Right renal pelvis (tissue), 4 donors: ENCODE measurements at places on chromosomes 11 and 22. TPM values are rescaled to one million over a fixed set of nuclear protein-coding genes. Genes with fewer than 3 reads are reported as not detected.

The MS4A4E gene
- 0.64 TPM for polyA plus RNA-seq

The KDELR3 gene
- polyA plus RNA-seq: 15.2 TPM

The DMC1 gene
- 4.1 TPM for polyA plus RNA-seq

The HBE1 gene
- 7.5 TPM for polyA plus RNA-seq

The UBQLNL gene
- polyA plus RNA-seq: 0.34 TPM

The LRP4 gene
- polyA plus RNA-seq: 28.5 TPM

The MMP13 gene
- 0.11 TPM for polyA plus RNA-seq
